ENCODE measurements at places on chromosomes 1 and 21.

GRCh38 chr1:3113047-3113740, 44.2 kb downstream of the PRDM16 start:
- DNase-seq = no peak

DNA sequence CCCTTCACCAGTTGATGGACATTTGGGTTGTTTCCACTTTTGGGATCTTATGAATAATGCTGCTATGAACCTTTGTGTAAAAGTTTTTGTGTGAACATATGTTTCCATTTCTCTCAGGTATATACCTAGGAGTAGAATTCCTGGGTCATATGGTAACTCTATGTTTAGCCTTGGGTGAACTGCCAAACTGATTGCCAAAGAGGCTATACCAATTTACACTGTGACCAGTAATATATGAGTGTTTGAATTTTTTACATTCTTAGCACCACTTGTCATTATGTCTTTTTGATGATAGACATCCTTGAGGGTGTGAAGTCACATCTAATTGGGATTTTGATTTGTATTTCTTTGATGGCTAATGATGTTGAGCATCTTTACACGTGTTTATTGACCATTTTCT, 290.1 kb downstream of the DUSP10 start:
- no peak for DNase-seq

DNA sequence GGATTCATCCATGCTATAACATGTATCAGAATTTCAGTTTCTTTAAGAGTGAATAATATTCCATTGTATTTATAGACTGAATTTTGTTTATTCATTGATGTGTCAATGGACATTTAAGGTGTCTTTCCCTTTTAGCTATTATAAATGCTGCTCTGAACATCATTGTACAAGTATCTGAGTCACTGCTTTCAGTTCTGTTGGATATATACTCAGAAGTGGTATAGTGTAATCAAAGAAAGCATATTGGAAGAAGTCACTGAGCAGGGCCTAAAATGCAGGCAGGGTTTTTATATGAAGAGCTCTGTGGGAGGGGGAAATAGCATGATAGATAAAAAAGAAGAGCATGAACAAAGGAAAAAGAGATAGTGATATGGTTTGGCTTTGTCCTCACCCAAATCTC, 22.5 kb downstream of the TYW3 start:
- DNase-seq = no peak

DNA sequence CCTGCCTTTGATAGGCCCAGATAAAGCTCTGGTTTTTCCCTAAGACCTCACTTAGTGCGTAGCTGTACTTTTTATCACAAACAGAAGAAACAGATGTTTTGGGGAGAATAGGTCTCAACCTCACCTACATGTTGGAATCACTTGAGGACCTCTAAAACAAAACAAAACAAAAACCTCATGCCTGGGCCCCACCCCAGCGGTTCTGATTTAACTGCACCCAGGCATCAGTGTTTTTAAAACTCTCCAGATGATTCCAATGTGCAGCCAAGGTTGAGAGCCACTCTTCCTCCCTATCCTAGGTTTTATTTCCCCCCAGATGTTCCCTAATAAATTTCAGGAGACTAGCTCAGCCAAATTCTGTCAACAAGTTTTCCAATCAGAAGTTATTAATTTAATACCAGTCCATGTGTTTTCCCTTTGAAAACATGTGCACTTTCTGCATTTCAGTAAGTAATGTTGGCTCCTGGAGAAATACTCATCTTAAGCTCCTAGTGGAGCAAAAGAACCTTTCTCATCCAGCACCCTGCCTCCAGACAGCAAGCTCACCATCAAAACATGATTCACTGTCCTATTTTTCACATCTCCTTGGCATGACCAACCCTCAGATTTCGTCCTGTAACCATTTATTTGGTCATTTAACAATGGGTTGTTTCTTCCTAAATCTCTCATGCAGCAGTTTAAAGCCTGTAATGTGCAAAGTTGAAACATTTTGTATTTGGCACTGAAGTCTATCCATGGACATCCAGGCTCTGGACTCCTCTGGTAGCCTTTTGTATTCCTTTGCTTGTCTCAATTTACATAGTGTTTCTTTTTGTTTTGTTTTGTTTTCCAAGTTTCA, 27.5 kb downstream of the LRRC8C start:
- DNase-seq = no peak

- DNase-seq = no peak
These were observed 51.5 kb downstream of the PRDM2 start for GRCh38 chr1:13751458-13751871.

- no peak for DNase-seq
These were observed 31.1 kb downstream of the EEIG2 start for GRCh38 chr1:108590957-108591356.

DNA sequence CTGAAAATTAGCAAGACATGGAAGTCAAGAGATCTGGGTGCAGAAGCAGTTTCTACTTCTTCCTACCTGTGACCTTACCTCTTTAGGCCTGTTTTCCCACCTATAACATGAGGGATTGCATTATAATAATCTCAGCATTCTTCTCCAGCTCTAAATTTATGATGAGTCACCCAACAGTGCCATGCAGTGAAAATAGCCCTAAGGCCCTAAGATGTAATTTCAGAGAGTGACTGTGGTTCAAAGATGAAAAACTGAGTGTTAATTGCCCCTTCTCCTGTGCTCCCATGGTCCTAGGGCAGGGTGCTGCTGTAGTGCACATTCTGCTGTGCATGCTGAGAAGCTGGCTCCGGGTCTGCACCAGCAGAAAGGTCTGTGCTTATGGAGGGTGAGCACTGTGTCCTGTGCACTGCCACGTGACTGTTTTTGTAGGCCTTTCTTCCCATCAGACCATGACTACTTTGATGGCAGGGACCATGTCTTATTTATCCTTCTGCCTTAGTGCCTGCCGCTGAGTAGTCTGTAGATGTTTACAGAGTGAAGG, 29.7 kb downstream of the JUN start:
- DNase-seq = no peak

DNA sequence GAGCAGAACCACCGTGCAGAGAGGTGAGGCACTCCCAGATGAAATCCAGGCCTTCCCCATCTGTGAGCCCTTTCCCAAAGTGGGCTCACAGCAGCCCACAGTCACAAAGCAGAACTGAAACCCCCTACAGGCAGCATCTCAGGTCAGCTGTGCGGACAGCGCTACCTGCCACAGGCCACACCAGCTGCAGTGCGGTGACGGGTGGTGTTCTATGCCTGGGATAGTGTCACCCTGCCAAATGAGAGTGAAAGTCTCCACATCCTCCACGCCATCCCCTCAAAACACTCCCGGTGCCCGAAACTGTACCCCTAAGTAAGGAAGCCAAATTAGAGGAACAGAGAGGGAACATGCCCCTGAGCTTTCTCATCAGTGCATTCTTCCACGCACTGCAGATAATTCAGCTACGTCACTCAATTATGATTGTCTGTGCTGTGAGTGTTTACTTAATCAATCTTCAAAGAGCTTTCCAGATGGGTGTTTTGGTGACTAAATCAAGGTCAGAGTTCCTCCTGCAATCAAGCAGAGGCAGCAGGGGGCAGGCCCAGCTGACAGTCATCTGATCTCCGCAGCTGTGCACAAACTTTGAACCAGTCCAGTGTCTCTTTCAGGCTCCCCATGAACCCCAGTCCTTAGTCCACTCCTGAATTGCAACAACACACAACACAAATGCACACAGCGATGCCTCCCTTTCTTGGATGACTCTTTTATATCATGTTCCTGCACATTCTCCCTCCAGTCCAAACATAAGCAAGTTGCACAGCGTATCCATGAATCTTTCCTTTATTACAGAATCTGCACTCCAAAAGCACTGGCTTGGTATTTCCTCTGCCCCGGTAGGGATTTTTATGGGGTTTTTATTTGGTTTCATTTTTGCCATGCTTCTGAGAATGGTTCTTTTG, 150.0 kb downstream of the TOMM20 start:
- DNase-seq = peak; percentile 58

- no peak for DNase-seq
These were observed 188.6 kb upstream of the VAMP3 start for GRCh38 chr1:7582460-7582972.

- DNase-seq = no peak
These were observed 647 bp downstream of the S100A8 start for GRCh38 chr1:153389973-153390879.

- peak; percentile 6 for DNase-seq
These were observed 3.6 kb downstream of the KCNE2 start for GRCh38 chr21:34367320-34367935.

DNA sequence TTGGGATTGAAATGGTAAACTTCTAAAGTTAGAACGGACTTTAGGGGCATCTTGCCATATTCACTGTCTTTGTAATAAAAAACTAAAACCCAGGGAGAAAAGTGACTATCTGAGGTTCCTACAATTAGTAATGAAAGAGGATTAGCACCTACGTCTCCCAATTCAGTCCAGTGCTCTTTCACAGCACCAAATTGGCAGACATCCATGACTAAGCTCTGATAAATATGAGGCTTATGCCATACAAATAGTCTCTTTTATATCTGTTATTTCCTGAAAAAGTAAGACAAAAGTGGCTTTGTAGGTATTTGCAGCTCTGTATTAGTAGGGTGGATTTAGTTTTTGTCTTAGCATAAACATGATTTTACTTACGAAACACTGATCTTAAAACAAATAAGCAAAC, 315.0 kb upstream of the NRIP1 start:
- DNase-seq = no peak

GRCh38 chr1:154193821-154194220, 1.9 kb upstream of the TPM3 start:
- DNase-seq = no peak

DNA sequence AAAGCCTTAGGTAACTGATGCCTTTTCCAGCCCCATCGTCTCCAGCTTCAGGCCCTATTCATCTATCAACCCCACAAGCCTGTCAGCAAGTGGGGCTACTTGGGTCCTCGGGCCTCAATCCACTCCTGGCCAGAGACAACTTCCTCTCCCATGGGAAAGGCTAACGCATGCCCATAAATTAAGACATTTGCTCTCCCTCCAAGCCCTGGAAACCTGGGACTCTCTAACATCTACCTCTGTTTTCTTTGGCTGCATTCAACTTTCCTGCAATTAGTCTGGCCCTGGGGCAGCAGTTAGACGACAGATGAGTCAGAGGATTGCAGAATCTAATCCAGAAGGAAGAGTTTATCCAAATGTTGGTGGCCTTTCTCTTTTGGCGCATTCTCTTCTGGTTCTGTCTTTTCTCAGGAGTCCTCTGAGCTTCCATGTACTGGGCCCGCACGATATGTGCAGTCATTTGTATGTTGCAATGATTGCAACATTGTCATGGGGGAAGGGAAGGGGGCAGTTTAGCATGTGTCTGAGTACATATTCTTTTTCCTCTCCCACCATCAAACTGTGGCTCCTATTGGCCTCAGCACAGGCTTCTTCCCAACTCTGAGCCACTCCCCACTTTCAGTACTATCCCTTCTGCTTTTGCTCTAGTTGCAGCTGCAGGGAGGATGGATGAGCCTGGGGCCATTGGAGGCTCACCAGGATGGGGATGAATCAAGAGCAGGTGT, 54.4 kb downstream of the NAV1 start:
- DNase-seq = no peak

- DNase-seq = no peak
These were observed 195.1 kb downstream of the HHAT start for GRCh38 chr1:210523830-210524229.

DNA sequence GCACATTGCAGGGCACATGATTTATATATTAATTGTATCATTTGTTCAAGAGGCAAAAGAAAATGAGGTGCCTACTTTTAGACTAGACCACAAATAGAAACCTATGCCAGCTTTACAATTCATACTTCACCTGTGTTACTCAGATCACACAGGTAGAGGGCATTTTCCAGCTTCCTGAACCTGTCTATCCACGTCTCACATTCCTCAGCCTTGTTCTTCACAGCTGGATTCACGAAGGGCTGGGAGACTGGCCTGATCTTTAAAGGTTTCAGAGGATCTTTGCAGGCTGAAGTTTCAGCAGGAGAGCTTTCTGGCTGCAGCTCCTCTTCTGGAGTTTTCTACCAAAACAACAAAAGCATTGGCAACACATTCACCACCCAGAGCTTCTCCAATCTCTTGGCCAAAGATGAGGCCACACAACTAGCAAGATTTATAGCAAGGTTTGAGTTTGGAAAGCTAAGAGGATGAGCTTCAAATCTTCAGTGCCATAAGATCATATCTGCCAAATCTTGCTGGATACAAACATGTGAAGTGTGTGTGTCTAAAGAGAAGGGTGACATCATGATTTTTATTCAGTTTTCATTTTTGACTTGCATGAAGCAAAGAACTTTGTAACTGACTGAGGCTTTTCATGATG, 71.0 kb upstream of the CYP2J2 start:
- no peak for DNase-seq

DNA sequence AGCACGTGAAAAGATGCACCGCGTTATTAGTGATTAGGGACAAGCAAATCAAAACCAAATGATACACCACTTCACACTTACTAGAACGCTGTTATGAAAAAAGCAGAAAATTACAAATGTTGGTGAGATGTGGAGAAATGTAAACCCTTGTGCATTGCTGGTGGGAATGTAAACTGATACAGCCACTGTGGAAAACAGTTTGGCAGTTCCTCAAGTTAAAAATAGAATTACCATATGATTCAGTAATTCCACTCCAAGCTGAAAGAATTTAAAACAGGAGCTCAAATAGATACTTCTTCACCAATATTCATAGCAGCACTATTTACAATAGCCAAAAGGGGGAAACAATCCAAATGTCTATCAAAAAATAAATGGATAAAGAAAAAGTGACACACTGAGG, 10.3 kb upstream of the EVI5 start:
- DNase-seq = no peak

GRCh38 chr1:217661407-217661806, 30.3 kb downstream of the SPATA17 start:
- no peak for DNase-seq

GRCh38 chr1:147496571-147497210, 44.6 kb upstream of the BCL9 start:
- no peak for DNase-seq
